Mesenteric fat pad (tissue), 1 donor: ENCODE measurements at places on chromosomes 6 and 20. TPM values are rescaled to one million over a fixed set of nuclear protein-coding genes. Genes with fewer than 3 reads are reported as not detected.

Gene HLA-G
- not detected for total RNA-seq

Gene MEP1A
- total RNA-seq = 0.35 TPM

Gene UST
- total RNA-seq = 5.2 TPM

Gene RTF2
- 80.6 TPM for total RNA-seq

Gene GTSF1L
- total RNA-seq = not detected

Gene TMEM217
- 0.51 TPM for total RNA-seq

Gene CCDC170
- 2.4 TPM for total RNA-seq
